ENCODE measurements at places on chromosomes 3 and 15.

GRCh38 chr3:146511402-146512134, 32.8 kb downstream of the PLSCR1 start:
- DNase-seq, result no peak

DNA sequence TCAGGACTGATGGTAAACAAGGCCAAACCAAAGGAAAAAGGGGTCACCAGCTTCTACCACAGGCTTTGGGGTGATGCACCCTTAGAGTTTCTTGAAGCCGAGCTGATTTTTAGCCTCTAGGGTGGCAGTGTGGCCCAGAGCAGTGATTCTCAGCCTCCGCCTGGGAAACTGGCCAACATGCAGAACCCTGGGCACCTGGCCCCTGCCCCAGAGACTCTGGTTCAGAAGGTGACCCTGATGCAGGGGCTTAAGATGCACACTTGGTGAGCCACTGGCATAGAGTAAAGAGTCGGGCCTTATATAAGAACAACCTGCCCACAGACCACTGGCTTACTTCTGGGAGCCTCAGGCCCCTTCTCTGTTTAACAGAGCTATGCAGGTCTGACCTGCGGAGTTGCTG, 44.5 kb downstream of the SYNM start:
- DNase-seq, result no peak

DNA sequence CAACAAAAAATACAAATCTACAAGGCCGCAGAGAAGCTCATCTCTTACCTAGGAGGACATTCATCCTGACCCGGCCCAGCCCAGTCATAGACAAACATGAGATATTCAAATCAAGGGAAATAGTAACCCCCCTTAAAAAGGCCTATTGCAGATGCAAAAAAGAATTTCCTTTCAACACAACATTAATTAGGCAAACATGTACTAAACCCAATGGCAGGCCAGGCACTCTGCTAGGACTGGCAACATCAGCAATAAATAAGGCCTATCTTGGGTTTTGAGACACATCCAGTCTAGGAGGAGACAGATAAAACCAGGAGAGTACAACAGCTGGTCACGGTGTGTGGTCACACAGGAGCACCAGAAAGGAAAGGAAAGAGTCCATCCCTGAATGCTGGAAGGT, 61.4 kb downstream of the ADCY5 start:
- no peak for DNase-seq

- no peak for DNase-seq
Observed at GRCh38 chr15:80267658-80268057, 15.6 kb upstream of the CTXND1 start.

DNA sequence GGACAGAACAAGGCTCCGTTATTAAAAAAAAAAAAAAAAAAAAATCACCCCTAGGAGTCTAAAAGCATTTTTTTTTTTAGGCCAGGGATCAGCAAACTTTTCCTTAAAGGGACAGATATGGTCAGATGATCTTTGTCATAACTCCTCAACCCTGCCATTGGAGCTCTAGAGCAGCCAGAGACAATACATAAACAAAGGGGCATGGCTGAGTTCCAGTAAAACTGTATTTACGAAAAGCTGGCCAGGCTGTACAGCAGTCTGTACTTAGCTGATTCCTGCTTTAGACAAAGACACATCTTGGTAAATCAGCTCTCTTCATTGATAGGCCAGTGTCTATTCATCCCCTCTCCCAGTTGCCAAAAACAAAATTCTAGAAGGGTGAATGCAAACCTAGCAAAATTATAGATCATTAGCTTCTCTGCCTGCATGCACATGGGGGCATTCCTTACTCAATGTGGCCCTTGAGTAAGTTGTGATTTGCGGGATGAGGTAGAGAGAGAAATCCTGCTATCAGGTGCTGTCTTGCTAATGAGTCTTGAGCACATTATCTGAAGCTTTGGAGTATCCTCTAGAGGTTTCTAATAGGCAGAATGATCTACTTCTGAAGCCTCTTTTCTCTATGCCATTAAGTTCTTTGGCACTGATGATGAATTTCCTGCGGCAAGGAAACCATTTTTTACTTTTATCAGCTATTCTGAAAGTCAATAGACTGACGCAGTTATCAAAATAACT, 35.2 kb downstream of the SENP8 start:
- DNase-seq, result no peak
